ENCODE measurements at places on chromosomes 1 and 21.
A peak's percentile ranks its signal among the peaks of the same experiment; 100 is the strongest.

DNA sequence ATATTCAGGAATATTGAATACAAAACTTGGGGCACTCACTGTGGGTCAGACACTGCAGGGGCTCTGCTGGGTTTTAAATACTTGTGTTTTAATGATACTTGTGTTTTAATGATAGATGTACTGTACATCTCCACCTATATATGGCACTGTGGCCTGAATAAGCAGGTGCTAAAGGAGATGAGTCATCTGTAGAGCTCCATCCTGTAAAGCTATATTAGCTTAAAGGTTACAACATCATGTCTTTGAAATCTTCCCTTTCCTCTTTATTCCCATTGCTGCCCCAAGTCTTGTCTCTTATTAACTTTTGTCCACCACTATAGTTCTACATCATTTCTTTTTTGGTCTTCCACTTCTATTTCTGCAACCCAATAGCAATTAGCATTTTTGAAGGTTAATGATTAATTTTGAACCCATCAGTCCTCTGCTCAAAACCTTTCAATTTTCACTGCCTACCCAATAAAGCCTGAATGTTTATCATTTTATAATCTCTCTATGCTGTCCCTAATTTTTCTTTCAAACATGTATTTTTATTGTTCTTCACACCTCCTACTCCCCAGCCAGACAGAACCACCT, 113.3 kb upstream of the PTGFR start:
- no peak for DNase-seq

GRCh38 chr1:26826261-26827105, at the start of gene ZDHHC18:
TSS of gene ZDHHC18 (plus strand) at chr1:26826688. CDS start at chr1:26826805, 117 bp downstream.
- peak; percentile 49 for DNase-seq

DNA sequence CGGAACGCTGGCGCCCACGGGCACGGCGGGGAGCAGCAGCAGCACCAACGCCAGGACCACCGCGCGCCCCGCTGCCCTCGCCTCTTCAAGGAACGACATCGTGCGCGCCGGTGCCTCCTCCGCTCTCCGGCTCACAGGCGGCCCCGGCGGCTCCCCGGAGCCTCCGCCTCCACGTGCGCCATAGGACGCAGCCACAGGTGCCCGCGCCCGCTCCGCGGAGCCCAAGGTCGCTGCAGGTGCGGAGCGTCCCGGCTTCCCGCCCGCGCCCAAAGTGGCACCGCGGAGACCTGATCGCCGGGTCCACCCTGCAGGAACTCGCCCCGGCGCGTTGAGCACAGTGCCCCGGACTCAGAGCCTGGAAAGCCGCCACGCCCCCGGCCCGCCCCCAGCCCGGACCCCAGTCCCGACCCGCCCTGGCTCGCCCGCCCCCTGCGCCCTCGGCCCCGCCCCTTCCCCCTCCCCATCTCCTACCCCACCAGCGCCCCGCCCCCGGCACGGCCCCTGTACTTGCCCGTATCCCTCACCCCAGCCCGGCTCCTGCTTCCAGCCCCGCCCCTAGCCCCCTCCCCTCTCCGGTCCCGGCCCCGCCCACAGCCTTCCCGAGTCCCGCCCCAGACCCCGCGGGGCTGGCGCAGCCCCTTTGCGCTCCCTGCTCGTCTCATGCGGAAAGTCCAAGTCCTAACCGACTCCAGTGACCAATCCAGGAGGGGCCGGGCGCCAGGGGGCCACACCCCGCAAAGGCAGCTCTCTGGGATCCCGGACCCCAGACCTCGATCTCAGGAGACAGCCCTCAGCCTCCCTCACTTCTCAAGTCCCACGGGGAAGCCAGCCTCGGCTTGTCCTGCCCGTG, at the start of gene MEGF6:
Gene MEGF6, minus strand, starts transcription at position 339 of the 850 bp plus-strand sequence. Its CDS starts 240 bp downstream, at position 99.
- peak; percentile 55 for DNase-seq

GRCh38 chr21:45505416-45506021, 36.7 kb downstream of the SLC19A1 start:
- no peak for DNase-seq

- DNase-seq = no peak
These were observed 55.2 kb downstream of the SLC9A1 start for GRCh38 chr1:27099587-27100334.

- DNase-seq = no peak
These were observed 595.9 kb downstream of the AJAP1 start for GRCh38 chr1:5250336-5250735.

DNA sequence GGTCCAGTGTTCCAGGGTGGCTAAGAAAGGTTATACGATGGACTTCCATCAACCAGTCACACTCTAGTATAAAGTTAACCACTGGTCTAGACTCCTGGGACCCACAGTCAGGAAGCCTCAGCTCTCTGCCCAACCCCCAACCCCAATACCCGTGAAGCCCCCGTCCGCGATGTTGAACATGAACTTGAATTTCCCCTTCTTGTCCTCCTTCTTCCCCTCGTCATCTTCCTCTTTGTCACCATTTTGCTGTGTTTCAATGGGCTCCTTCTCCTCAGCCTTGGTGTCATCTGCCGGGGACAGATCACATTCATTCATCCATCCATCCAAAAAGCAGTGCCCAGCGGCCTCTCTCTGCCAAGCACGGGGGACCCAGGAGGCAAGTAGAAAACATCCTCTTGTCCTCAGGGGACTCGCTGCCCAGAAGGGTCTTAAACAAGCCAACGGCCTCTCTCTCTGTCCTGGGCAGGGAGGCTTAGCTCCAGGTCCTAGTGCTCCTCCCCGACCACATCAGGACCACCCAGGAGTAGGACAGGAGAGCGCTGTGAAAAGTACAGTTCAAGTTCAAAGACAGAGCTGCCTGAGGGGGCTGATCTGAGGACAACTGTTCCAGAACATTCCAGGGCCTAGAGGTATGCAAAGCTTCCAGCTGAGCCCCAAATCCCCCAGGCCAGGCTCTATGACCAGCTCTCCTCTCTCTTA, 66.5 kb downstream of the KCNAB2 start:
- no peak for DNase-seq

DNA sequence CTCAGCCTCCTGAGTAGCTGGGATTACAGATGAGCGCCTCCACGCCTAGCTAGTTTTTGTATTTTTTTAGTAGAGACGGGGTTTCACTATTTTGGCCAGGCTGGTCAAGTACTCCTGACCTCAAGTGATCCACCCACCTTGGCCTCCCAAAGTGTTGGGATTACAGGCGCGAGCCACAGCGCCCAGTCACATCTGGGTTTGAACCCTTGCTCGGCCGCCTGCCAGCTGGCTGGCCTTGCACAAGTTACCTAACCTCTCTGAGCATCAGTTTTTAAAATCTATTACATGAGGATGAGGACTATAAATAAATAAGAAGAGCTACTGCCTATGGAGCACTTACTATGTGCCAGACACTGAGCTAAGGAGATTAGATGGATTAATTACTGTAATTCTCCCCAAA, 17.7 kb upstream of the PADI2 start:
- DNase-seq = no peak

DNA sequence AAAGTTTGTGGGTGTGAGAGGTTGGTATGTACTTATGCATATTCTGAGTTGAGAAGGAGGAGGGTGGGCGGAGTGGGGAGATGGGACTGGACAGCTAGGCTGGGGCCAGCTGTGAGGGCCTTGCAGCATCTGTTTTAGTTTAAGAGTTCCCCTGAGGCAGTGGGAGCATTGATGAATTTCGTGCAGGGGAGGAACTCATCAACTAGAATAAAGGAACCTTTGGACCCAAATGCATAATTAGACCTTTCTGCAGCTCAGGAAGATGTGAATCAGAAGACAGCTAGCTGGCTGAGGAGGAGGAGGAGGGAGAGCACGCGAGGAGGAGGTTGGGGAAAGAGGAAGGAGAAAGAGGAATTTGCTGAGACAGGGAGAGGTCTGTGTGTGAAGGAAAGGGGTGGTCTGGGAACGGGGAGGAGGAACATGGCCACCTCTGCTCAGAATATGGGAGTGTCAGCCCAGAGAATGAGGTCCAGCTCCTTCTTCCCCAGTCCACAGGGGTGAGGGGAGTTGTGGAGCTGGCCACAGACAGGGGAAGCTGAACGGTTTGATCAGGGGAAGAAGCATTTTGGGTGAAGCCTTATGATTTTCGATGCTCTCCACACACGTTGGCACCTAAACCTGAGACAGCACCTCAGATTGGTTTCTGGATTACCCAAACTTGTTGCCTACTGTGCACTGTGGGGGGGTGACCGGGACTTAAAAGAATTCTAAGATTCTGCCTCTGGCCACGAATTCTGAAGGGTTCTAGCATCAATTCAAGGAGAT, 27.7 kb downstream of the MYOG start:
- no peak for DNase-seq

GRCh38 chr1:198443365-198444233, 96.9 kb downstream of the ATP6V1G3 start:
- DNase-seq = no peak

DNA sequence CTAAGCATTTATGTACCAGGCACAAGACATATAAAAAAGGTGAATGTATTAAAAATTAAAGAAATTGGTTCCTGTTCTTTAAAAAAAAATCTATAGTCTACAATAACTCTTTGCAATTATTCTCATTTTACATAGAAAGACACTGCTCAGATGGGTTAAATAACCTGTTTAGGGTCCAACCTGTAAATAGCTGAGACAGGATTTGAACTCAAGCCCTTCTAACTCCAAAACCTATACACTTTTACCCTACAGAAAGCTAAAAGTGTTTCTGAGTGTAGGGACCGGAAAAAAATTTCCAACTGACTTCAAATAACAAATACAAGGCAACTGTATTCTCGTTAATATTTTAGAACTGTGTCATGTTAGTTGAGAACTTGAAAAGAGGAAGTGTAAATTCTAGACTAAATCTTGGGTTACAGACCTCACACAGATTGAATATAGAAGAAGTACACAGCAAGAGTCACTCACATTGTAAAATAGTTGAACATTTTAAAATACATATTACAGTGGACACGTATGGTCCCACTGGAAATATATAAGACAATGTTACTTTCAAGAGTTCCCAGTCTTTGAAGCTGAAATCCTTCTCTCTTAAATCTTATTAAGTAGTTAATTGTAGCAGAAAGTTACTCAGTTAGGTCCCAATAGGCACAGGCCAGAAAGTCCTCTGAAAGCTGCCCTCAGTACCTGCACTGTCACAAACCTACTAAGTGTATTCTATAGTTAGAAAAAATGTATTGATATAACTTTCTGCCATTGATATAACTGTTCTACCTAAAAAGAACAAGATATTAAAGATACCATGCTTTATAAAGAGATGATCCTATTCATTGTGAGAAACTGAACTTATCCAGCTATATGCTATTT, 7.3 kb downstream of the EDEM3 start:
- DNase-seq = no peak

DNA sequence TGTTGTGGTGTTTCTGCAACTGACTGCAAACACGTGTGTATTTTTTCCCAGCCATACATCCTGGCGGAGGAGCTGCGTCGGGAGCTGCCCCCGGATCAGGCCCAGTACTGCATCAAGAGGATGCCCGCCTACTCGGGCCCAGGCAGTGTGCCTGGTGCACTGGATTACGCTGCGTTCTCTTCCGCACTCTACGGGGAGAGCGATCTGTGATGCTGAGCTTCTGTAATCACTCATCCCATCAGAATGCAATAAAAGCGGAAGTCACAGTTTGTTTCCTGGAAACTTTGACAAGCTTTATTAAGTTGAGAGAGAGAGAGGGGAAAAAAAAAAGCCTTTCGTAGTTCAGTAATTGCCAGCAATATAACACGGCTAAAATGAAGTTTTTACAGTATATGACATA, 32.7 kb upstream of the MTR start:
- no peak for DNase-seq

- DNase-seq = no peak
These were observed 251.4 kb downstream of the MATN1 start for GRCh38 chr1:30472009-30472408.

GRCh38 chr1:40078512-40079333, 18.3 kb downstream of the PPT1 start:
- peak; percentile 53 for DNase-seq

DNA sequence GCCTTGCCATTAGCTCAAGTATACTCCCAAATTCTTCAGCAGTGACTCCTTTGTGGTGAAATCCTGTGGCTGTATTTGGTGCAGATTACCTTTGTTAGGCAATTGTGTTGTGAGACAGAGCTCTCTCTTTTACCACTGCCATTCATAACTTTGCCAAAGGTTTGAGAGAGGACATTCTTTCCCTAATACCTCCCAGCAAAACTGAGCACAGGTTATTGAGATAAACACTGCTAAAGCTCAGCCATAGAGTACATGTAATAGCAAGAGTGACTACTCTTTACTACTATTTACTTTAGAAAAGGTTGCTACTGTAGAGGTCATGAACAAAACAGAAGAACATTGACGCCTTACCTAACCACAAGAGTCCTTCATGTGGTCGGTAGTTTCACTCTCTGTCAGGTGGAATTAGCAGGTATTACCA, 514.0 kb upstream of the ADAMTS5 start:
- no peak for DNase-seq

GRCh38 chr1:48217856-48218255, 4.7 kb upstream of the SLC5A9 start:
- no peak for DNase-seq

DNA sequence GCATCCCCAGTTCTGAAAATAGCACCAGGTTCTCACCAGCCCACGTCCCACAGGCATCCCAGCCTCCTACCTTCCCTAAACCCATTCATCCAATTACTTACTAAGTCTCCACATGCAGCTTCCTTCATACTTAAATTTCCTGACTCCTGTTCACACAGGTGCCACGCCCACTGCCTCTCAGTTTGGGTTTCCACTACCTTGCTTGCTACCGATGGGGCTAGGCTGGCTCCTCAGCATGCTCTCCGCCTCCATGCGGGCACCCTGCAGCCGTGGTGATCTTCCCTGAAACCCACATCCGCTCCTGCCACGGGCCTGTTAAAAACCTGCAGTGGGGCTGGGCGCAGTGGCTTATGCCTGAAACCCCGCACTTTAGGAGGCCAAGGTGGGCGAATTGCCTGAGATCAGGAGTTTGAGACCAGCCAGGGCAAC, 70.4 kb upstream of the ANGPTL1 start:
- no peak for DNase-seq

DNA sequence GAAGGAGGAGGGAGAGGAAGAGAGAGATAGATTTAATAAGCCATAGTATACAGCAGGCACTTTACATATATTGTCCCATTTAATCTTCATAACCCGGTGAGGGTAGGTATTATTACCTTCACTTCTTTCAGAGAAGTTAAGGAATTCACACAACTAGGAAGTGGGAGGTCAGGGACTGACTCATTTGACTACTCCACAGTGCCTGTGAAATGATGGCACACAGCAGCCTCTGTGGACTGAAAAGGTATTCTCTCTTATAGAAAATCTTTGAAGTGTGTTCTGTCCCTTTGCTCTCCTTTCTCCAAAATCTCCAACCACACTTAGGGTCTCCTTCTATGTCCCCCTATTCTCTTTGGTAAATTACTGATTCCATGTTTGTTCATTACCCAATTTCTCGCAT, 23.9 kb downstream of the PALMD start:
- no peak for DNase-seq
